ENCODE measurements at places on chromosomes 3 and 15. TPM values are rescaled to one million over a fixed set of nuclear protein-coding genes. Genes with fewer than 3 reads are reported as not detected.

GRCh38 chr3:183155499-183155898 lies 7.0 kb downstream of the LAMP3 start:
- H3K36me3 ChIP-seq: no peaks in the 10 kb centered on the region
- H3K4me3 ChIP-seq: no peak overlapping the region
- DNase-seq: no peak
- H3K4me1 ChIP-seq: no peaks in the 10 kb centered on the region
- no peaks in the 10 kb centered on the region for H3K27me3 ChIP-seq

DNA sequence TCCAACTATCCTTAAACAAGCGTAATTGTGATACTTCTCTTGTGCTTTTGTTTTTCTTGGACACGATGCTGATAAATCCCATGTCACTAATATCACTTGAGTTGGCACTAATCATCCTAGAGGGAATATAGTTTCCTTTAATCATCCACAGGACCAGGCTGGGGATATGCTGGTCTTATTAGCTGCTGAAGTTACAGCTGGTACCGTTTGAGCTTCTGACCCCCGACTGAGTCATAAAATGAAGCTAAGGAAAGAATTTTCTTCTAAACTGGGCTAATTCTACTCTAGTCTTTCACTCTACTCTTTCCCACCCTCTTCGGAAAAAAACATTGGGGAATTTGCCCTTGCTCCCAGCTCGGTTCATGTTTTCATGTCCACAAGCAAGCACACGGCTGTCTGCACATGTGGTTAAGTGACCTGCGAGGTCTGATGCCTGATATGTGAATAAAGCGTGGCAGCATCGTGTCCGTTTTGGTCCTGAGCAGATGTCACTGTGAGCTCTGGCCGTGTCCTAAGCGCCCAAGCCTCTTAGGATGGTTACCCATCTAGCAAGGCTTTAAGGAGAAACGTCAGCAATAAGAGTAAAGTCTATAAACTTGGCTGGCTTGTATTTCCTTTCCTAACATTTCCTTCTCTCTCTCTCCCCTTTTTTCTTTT lies 223.7 kb downstream of the ITPR1 start:
- no peaks in the 10 kb centered on the region for H3K27me3 ChIP-seq
- no peaks in the 10 kb centered on the region for H3K36me3 ChIP-seq
- H3K4me3 ChIP-seq: no peak overlapping the region
- no peak for DNase-seq
- H3K4me1 ChIP-seq: peaks cover 39% of the 10 kb centered on the region

- peak overlapping the region; percentile 32 for H3K4me3 ChIP-seq
- no peaks in the 10 kb centered on the region for H3K36me3 ChIP-seq
- H3K4me1 ChIP-seq: peaks cover 57% of the 10 kb centered on the region
- H3K27me3 ChIP-seq: no peaks in the 10 kb centered on the region
- H3K27ac ChIP-seq: peak overlapping the region; percentile 87
Observed at GRCh38 chr3:177358977-177359592, 161.8 kb upstream of the TBL1XR1 start.

- H3K4me3 ChIP-seq: no peak overlapping the region
- no peaks in the 10 kb centered on the region for H3K4me1 ChIP-seq
- peak; percentile 74 for DNase-seq
- H3K27ac ChIP-seq: no peak overlapping the region
- H3K27me3 ChIP-seq: no peaks in the 10 kb centered on the region
Observed at GRCh38 chr3:12916159-12916558, 74.8 kb upstream of the RPL32 start.

DNA sequence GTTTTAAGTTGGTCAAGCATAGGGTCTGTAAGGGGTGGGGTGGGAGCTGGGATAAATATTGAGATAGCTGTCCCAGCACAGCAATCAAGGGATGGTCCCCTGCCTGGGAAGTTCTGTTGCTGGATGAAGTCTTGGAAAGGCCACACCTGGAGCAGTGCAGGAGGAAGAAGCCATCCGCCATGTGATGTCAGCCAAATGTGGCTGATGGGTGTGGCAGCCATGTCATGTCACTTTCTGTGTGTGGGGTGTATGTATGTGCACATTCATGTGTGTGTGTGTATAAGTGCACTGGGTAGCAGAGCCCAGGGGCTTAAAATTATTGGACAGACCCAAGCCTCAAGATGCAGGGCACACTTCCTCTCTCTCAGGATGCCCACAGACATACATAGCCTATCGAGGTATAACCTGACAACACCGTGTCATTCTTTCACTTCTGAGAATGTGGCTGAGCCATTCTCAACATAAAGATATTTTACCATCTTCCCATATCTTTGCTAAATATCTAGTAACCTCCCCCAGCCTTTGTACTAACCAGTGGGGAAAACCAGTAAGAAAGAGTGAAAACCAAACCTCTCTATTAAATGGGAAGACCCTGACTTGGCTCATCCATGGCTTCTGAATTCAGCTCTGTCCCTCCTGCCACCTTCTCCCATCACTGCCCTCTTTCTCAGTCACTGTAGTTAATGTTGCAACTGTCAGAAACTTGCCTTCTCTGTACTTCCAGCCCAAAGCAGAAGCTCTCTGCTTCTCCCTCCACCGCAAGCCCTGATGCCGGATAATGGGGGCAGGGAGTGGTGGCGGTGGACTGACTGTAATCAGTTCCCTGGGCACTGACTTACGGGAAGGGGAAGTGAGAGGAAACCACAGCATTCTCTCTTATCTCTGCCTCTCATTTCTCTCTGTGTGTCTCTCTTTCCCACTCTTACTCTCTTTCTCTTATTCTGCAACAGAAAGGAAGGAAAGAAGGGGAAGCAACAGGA lies 11.2 kb downstream of the TNFSF10 start:
- peaks cover 40% of the 10 kb centered on the region for H3K4me1 ChIP-seq
- H3K36me3 ChIP-seq: peaks cover 76% of the 10 kb centered on the region
- peak overlapping the region; percentile 40 for H3K27ac ChIP-seq
- DNase-seq: no peak
- no peaks in the 10 kb centered on the region for H3K27me3 ChIP-seq

DNA sequence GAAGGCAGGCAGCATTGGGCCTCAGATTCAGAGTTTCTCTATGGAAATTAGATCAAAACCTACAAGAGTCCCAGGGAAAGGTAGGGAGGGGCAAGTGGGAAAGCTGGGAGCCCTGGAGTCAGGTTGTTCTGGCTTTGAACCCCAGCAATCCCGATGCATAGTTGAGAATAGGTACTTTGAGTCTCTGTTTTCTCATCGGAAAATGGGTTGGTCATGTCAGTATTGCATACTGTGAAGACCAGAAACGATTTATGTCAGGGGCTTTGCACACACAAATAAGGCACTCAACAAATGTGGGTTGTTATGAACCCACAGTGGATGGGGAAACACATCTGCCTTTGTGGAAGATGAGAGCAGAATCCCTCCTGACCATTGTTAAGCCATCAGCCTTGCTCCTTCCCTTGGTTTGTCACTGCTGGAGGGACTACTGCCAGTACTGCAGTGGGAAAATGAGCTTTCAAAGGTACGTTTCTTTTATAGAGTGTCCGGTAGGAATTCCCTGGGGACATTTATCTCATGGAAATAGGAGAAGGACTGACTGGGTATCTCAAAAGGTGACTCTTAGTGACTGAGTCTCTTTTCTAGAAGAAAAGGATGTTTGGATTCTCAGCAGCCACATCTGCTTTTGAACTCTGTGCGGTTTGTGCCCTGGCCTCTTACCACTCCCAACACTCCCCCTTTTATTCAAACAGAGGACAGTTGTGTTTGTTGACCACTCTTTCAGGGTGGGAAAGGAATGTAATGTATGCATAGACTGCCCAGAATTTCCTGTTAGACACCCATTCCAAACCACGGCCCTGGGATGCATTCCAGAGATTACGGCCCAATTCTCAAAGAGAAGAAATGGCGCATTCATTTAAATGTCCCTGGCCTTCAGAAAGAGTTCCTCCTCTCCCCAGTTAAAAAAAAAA lies 54.6 kb upstream of the VILL start:
- H3K27me3 ChIP-seq: no peaks in the 10 kb centered on the region
- no peak overlapping the region for H3K4me3 ChIP-seq
- H3K27ac ChIP-seq: peak overlapping the region; percentile 13

DNA sequence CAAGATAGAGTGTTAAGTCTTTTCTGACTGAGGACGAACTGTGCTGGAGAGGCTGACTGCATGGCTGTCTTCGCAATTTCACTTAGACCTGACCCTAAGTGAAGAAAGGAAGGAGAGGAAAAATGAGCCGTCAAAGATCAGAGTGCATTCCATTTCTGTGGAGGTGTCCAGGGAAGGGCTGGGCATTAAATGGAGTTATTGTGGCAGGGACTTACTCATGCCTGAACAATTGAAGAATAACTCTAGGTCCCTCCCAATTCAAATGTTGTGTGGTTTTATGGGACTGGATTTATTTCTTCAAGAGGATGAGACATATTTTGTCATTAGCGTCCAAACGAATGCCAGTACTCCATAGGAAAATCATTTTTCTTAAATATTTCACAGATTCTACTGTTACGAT lies 187.3 kb upstream of the CFAP20DC start:
- H3K27ac ChIP-seq: no peak overlapping the region
- no peak for DNase-seq
- H3K36me3 ChIP-seq: no peaks in the 10 kb centered on the region
- H3K4me1 ChIP-seq: no peaks in the 10 kb centered on the region
- H3K4me3 ChIP-seq: no peak overlapping the region

GRCh38 chr3:141538568-141539240 lies 51.9 kb downstream of the RASA2 start:
- no peak overlapping the region for H3K4me3 ChIP-seq
- H3K36me3 ChIP-seq: no peaks in the 10 kb centered on the region
- no peak for DNase-seq
- H3K27ac ChIP-seq: no peak overlapping the region
- H3K27me3 ChIP-seq: no peaks in the 10 kb centered on the region

- H3K36me3 ChIP-seq: no peaks in the 10 kb centered on the region
- DNase-seq: no peak
- no peak overlapping the region for H3K27ac ChIP-seq
- H3K27me3 ChIP-seq: no peaks in the 10 kb centered on the region
- no peak overlapping the region for H3K4me3 ChIP-seq
Observed at GRCh38 chr3:26687466-26687865, 64.9 kb downstream of the LRRC3B start.

DNA sequence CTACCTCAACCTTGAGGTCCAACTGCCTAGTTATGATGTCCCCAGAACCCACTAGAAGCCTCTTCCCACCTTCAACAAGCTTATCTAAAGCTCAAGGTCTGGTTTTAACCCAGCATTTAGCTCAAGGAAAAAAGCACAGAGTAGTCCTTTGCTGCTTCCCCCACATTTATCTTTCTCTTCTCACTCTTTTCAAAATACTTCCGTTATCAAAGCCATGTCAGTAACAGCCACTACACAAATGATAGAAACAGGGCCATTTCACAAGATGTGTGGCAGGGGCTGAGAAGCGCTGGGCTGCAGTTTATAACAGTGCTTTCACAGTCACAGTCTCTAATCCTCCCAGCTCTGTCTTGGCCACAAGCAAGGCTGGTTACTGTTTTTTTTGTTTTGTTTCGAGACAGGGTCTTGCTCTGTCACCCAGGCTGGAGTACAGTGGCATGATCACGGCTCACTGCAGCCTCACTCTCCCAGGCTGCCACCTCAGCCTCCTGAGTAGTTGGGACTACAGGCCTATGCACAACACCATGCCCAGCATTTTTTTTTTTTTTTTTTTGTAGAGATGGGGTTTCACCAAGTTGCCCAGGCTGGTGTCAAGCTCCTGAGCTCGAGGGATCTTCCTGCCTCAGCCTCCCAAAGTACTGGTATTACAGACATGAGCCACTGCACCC lies 218.8 kb downstream of the OSBPL10 start:
- no peak overlapping the region for H3K27ac ChIP-seq
- DNase-seq: no peak
- no peak overlapping the region for H3K4me3 ChIP-seq
- no peaks in the 10 kb centered on the region for H3K36me3 ChIP-seq
- H3K27me3 ChIP-seq: no peaks in the 10 kb centered on the region

- H3K27ac ChIP-seq: no peak overlapping the region
- no peak for DNase-seq
- no peaks in the 10 kb centered on the region for H3K27me3 ChIP-seq
- no peaks in the 10 kb centered on the region for H3K36me3 ChIP-seq
Observed at GRCh38 chr3:27312044-27312668, 57.0 kb downstream of the NEK10 start.

- no peaks in the 10 kb centered on the region for H3K4me1 ChIP-seq
- H3K27ac ChIP-seq: no peak overlapping the region
- no peak overlapping the region for H3K4me3 ChIP-seq
- DNase-seq: no peak
Observed at GRCh38 chr3:54535619-54536018, 392.2 kb downstream of the LRTM1 start.

GRCh38 chr15:65963911-65964482 lies 94.7 kb downstream of the RAB11A start:
- no peaks in the 10 kb centered on the region for H3K4me1 ChIP-seq
- no peak overlapping the region for H3K27ac ChIP-seq
- H3K4me3 ChIP-seq: no peak overlapping the region
- H3K36me3 ChIP-seq: no peaks in the 10 kb centered on the region

GRCh38 chr15:90654233-90655136 lies 62.7 kb upstream of the BLM start:
- DNase-seq: no peak
- no peak overlapping the region for H3K27ac ChIP-seq
- H3K27me3 ChIP-seq: no peaks in the 10 kb centered on the region
- H3K36me3 ChIP-seq: no peaks in the 10 kb centered on the region
- H3K4me1 ChIP-seq: peaks cover 5% of the 10 kb centered on the region
- H3K4me3 ChIP-seq: no peak overlapping the region

DNA sequence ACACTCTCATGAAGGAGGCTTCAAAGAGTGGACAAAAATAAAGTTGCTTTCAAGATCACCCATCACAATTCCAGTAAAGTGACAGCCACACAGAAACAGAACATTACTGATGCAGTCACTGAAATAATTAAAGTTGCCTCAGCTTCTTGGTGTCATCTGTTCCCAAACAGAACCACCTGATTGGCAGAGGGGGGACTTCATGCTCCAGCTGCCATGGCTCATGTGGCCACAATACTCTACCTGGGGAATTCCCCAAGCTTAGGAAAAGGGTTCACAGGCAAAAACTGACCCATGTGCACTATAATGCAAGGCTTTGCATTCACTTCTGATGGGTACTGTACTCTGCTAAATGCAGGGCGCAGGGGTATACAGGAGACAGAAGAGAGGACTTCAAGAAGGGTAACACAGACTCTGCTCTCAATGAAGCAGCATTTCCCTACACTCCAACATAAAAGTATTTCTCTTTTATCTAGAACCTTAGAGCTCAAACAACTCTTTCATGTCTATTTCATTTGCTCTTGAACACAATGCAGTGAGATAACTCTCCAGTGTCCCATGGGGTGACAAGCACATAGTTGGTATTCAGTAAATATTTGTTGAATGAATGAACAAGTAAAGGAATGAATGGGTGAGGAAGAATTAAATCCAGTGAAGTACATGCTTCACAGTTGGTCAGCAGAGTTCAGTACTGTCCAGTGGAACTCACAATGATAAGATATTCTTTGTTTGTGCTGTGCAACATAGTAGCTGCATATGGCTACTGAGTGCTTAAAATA lies 8.6 kb upstream of the CTNNB1 start:
- no peak overlapping the region for H3K4me3 ChIP-seq
- DNase-seq: no peak
- no peak overlapping the region for H3K27ac ChIP-seq
- H3K4me1 ChIP-seq: no peaks in the 10 kb centered on the region
- H3K36me3 ChIP-seq: no peaks in the 10 kb centered on the region

Gene DLL4
- 7.8 TPM for total RNA-seq

Gene FETUB
- not detected for total RNA-seq

Gene HGD
- 14.9 TPM for total RNA-seq

Gene CFAP100
- total RNA-seq: not detected

Gene ZNF445
- 12.9 TPM for total RNA-seq

Gene RPP14
- 23.1 TPM for total RNA-seq

All from Peyer's patch (tissue), 4 donors.